HS-27A (cell line): ENCODE measurements at places on chromosomes 1 and 21.

- DNase-seq: no peak
Measured at GRCh38 chr1:205260948-205261732, 33.4 kb downstream of the TMCC2 start.

GRCh38 chr21:16969636-16970035 is 543.2 kb upstream of the CXADR start:
- no peak for DNase-seq

DNA sequence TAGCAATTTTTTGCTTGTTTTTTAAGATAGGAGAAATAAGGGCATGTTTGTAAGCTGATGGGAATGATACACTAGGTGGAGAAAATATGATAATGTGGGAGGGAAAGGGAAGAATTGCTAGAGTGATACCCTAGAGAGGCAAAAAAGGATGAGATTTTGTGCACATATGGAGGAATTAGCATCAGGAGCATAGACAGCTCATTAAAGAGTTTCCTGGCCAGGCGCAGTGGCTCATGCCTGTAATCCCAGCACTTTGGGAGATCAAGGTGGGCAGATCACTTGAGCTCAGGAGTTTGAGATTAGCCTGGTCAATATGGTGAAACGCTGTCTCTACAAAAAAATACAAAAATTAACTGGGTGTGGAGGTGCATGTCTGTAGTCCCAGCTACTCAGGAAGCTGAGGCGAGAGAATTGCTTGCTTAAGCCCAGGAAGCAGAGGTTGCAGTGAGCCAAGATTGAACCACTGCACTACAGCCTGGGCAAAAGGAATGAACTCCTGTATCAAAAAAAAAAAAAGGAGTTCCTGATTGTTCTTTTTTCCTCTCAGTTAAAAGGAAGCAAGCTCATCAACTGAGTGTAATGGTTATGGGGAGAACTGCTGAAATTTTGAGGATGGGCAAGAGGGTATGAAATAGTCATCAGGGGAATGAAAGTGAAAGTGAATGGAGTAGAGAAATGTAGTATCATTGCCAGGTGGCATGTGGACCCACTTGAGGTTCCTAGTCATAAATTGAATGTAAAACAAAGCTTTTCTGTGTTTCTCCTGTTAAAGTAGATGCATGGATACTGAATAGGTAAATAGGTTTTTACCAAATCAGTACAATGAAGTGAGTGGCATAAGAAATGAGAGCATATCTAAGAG is 35.5 kb downstream of the SH3GLB1 start:
- DNase-seq: no peak

DNA sequence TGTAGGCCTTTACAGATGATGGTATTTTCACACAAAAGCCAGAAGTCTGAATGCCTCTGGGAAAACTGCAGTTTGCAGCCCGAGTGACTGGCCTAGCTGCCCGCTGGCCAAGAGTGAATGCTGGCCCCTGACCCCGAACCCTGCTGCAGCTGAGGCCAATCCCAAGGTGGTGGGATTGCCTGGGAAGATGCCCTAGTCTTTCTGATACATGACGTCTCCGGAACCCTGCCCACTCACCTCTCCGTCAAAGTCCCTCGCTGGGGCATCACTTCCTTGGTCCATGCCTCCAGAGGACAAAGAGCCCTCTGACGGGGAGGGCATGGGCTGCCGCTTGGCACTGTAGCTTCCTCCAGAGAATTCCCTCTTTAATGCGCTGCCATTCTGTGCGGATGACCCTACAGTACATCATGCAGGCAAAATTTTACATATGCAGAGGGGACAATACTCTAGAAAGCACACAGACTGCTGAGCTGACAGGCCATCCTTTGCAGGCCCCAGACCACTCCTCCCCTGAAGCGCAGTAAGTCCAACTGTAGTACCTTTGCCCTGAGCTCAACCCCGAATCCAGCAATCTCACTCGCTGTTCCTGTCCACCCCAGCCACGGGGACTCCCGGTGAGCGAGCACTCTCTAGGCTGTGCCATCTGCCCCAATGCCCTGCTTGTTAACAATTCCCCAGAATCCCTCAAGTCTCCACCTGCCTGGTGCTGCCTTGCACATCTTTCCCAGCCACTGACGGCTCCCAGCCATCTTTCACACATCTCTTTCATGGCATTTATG is 54.7 kb downstream of the COQ8A start:
- DNase-seq: no peak

DNA sequence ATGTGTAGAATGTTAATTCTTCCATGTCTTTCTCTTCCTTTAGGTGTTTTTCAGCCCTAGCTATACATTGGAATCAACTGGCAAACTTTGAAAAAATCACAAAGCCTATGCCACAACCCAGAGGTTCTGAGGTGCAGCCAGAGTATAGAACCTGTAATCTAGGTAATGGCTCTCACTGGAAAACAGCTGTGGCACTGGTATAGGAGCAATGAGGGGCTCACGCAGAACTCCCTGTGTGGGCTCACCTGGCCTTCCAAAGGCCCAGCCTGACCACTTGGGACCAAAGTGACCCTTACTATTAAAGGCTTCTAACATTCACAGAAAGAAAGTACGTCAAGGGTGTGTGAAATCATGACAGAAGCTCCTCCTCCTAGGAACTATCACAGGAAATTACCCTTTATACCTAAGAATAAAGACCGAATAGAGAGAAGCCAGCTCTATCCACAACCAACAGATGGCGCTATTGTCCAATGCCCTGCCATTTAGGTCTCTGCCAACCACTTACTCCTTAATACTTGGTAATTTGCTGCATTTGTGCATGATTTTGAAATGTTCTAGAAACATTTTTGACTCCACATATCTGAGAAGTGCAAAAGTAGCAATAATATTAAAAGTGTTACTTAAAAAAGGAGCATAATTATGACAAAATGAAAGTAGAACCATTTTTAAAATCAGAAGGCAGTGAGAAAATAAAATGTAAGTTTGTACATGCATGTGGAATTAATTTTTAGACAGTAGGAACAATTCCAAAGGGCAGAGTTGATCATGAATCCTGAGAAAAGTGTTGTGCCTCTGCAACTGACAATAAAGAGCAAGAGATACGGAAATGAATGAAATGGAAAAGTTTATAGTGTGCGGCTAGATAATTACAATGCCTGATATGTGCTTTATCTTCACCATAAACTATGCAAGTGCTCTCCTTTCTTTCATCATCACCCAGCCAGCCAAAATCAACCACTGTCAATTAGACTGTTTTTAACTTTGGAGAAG is 93.1 kb upstream of the HAO2 start:
- no peak for DNase-seq

DNA sequence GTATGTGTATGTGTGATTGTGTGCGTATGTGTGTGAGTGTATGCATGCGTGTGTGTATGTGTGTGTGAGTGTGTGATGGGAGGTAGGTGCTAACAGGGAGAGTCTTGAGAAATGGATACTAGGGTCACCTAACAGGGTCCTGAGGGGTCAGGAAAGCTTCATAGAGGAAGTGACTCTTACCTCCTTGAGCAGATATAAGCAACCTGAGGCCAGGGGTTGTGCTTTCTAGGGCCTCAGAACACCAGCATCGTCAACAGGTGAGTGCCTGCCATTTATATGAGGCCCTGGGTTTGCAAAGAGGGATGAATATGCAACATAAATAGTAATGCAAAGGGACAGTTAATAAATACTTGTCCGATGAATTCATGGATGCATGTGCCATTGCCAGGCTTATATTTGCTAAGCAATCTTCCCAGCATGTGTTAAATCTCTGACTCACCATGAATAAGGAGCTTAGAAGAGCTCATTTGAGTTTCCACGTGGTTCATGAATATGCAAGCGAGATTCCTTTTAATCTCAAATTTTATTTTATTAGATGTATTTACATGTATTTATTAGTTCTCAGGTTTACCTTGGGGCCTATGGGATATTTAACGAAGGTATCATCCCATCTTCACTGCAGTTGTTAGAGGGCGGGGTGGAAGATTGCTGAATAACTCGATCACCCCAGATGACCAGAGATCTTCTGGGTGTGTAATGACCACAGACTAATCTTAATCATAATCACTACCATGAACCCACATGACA is 438.3 kb downstream of the CAMTA1 start:
- peak; percentile 45 for DNase-seq

DNA sequence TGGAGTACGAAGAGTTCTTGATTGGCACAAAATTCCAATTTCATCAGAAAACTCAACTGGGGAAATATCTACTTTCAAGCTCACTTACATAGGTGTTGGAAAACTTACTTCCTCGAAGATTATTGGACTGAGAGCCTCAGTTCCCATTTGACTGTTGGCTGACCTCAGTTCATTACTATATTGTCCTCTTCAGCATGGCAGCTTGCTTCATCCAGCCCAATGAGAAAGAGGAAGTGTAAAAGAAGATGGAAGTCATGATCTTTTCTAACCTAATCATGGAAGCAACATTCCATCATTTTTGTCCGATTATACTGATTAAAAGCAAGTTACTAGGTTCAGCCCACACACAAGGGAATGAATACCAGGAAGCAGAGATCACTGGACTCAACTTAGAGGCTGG is 49.4 kb downstream of the HSD3B1 start:
- no peak for DNase-seq
